Muscle of leg (tissue), 16 donors: ENCODE measurements at places on chromosomes 1 and 21. TPM values are rescaled to one million over a fixed set of nuclear protein-coding genes. Genes with fewer than 3 reads are reported as not detected.

DNA sequence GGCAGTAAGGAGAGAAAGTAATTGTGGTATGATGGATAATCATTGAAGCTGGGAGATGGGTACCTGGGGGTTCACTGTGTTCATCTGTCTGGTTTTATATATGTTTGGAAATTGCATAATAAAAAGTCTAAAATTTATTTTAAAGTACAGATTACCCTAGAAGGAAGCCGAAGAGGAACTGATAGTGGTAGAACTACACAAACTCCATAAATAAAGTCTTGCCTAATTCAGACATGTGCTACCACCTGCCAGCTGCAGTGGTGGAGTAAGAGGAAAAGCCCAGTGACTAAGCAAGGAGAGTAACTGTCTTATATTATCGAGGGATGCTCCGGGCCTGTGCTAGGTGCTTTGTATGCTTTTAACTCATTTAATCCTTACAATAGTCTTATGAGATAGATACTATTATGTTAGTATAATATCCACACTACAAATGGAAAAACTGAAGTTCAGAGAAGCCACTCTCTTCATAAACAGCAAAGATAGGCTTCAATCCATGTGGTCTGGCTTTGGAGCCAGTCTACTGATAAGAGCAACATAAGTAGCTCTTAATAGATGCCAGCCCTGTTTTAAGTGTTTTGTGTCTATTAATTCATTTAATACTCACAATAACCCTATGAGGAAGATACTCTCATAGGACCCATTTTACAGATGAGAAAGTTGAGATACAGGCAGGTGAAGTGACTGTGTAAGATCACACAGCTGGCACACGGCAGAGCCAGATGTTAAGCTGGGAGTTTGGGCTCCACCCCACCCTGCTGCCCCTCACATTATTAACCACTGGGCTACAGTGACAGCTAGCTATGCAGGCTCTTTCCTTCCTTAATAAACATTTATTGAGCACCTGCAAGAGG is 56.8 kb upstream of the HNRNPU start:
- DNase-seq = peak; percentile 50

DNA sequence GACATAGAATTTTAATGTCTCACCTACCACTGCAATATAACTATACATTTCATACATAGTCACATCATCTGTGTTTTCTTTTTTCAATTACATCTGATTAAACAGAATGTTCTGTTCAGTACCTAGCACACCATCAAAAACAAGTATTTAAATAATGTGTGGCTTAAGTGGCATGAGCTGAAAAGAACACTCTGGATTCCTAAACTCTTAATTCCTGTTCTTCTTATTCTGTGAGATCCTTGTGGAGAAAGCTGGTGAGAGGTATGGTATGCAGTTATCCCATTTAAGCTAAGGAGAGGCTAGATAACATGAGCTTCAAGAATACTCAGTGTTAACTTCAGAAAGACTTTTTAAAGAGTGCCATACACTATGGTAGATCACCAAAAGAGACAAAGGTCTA is 5.5 kb downstream of the TP53BP2 start:
- DNase-seq = no peak

NBPF11 gene
- total RNA-seq = 13.5 TPM

DNA sequence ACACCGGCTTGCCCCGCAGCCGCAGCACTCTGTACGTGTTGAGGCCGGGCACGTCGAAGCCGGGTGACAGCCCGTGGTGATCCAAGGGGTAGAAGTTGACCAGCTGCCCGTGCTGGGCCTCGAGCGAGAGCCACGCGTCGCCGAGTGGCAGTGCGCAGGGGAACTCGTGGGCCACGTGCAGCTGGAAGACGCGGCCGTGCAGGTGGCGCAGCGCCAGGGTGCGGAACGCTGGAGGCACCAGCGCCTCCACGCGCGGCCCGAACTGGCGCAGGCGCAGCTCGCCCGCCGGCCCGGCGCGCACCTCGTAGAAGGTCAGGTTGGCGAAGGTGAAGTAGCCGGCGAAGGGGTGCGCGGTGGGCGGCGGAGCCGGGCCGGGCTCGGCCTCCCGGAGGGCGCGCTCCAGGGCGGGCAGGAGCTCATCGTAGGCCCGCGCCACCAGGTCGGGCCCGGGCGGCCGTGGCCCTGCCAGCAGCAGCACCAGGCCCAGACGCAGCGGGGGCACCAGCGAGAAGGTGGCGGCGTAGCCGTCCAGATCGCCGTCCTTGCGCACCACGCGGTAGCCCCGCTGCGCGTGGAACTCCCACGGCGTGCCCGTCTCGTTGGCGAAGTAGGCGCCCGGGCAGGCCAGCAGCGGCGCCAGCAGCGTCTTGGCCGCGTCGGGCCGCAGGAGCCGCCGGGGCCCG is 19.5 kb downstream of the LACTBL1 start:
- no peak for DNase-seq

- DNase-seq = peak; percentile 87
These were observed 62.7 kb upstream of the LAPTM5 start for GRCh38 chr1:30820299-30820698.

DNA sequence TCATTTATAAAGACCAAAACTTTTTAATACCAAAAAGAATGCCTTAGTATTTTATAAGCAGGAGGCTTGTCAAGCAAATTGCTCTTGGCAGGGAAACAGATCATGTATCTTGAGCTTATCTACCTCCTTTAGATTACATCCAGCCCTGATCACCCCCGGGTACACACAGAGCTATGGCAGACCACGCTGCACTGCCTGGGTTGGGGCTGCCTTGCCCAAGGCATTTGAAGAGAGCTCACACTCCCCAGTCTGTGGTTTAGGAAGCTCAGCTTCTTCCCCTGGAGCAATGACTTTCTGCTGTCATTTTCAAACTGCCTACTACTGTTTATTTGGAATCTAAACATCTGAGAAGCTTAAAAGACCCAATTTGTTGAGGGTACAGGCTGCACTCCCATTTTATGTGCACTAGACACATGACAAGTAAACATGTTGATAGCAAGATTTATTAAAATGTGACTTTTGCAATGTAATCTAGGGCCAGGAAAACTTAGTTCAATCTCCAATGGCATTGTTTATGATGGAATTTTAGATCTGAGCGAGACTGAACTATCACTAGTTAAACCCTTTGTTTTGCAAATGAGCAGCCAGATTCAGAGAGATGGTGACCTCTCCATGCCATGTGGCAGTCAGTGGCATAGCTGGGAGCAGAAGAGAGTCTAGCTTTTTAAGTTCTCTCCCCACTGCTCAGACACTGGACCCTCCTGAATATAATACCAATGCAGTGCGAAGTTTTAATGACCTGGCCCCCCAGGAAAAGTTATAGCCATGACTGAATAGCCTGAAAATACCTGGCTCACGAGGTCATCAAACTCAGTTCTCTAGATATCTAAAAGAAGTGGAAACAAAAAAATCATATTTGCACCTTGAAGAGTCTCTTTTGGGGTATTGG is 214.9 kb downstream of the HLX start:
- DNase-seq = no peak

- DNase-seq = no peak
These were observed 46.5 kb downstream of the PKP1 start for GRCh38 chr1:201329801-201330200.

TENT5C gene
- total RNA-seq = 6.6 TPM

DNA sequence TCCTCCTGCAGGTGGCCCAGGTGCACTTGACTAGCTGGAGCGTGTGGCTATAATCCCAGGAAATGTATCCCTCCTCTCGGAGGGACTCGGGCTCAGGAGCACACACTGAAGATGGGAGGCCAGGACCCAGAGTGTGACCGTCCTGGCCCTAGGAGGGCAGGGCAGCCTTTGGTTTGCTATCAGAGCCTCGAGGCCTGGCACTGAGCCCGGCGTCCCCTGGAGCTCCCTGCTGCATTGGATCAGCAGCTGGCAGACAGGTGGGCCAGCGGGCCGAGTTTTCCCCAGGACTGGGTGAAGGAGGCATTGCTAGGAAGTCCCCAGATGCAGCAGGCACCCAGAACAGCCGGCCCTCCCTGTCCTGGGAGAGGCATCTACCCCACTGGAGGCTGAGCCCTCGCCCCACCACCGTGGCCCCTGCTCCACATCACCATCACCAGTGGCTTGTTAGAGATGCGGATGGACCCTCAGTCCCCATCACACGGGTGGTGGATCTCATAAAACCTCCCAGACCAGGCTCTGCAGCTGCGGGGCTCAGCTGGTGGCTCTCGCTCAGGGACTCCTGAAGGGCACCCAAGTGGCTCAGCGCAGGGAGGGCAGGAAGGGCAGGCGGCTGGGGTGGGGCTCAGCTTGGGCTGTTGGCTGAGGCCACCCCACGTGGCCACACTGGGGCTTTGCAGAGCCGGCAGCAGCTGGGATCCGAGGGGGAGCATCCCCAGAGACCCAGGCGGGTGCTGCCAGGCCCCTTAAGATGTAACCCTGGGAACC is 32.7 kb upstream of the POFUT2 start:
- no peak for DNase-seq

DNA sequence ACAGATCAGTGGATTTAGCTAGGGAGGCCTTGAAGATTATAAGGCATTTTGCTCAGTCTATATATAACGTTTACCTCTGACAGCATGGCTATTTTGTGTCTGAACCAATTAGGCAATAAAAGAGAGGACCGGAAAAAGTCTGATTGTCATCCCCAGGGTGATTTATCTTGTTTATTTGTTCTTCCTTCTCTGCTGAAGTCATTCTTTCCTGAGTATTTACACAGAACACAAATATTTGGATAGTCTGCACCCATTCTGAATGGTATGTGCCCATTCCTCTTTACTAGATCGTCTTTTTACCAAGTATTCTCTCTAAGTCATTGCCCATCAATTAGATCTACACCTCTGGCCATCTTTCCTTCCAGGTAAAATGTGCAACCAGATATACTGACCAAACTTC is 1602.9 kb downstream of the KCNT2 start:
- no peak for DNase-seq

- DNase-seq = no peak
These were observed 13.6 kb downstream of the C1orf52 start for GRCh38 chr1:85245891-85246290.

DNA sequence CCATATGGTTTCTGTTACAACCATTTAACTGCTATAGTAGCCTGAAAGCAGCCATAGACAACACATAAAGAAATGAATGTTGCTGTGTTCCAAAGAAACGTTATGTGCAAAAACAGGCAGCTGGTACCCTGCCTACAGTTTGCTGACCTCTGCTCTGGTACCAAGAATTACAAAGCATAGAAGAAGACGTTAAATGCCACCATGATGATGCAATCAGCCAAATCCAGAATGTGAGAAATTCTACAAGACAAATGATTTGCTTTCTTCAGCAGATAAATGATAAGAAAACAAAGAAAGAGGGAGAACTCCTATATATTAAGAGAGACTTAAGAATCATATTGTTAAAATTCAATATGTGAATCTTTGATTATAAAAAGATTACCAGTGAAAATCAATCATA is 97.8 kb upstream of the PDE4B start:
- DNase-seq = no peak

BSND gene
- not detected for total RNA-seq

GRCh38 chr21:36992671-36993070 is 13.8 kb upstream of the RIPPLY3 start:
- no peak for DNase-seq

GRCh38 chr1:199279067-199279466 is 640.2 kb downstream of the PTPRC start:
- no peak for DNase-seq

DNA sequence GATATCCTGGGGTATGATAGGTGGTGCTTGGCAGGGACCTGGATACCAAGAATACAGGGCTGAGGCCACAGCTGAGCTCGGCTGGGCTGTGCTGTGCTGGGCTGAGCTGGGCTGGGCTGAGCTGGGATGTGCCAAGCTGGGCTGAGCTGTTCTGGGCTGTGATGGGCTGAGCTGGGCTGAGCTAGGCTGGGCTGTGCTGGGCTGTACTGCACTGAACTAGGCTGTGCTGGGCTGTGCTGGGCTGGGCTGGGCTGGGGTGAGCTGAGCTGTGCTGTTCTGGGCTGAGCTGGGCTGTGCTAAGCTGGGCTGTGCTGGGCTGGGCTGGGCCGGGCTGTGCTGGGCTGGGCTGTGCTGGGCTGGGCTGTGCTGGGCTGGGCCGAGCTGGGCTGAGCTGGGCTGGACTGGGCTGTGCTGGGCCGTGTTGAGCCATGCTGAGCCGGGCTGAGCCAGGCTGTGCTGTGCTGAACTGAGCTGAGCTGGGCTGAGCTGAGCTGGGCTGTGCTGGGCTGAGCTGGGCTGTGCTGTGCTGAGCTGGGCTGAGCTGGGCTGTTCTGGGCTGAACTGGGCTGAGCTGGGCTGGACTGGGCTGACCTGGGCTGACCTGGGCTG is 94.7 kb upstream of the ACTRT2 start:
- no peak for DNase-seq

GRCh38 chr21:29676395-29676794 is 263.4 kb downstream of the GRIK1 start:
- DNase-seq = no peak

ADORA1 gene
- total RNA-seq = 2.0 TPM

DNA sequence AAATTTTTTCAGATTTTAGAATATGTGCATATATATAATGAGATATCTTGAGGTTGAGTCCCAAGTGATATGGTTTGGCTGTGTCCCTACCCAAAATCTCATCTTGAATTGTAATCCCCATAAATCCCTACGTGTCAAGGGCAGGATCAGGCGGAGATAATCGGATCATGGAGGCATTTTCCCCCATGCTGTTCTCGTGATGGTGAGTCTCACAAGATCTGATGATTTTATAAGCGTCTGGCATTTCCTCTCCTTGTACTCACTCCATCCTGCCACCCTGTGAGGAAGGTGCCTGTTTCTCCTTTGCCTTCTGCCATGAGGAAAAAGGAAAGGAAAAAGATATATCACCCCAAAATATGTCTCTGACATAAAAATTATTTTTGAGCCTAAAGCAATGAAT is 64.6 kb downstream of the TOR3A start:
- DNase-seq = no peak

- DNase-seq = no peak
These were observed 5.4 kb upstream of the KCNA3 start for GRCh38 chr1:110680036-110680735.

DNA sequence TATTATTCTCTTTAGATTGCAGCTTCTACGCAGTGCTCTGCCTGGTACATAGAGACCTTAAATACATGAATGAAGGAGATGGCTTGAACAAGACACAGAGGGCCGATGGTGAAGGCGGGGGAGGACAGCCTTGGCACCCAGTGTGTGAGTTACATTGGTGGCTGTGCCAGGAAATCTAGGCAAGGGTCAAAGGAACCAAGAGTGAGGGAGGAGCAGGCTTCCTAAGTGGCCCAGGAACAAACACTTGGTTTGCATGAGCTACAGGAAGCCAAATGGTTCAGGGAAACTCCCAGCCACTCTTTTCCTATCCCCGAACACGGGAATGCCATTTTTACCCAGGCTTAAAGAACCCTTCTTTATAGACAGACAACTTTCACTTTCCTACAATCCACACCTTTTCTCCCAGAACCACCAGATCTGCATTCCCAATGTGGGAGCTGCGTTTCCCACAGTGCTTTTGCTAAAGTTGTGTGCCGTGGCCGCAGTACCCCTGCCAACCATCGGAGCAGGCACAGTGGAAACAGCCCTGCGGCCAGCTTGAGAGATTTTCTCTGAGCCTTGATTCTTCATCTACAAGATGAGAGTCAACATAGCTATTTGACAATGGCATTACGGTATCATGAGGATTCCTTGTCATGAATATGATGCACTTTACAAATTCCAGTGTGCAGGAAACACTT is 3.5 kb upstream of the CLEC20A start:
- no peak for DNase-seq

MPL gene
- total RNA-seq = 0.09 TPM

GRCh38 chr1:89894210-89895201 is 73.7 kb downstream of the LRRC8D start:
- DNase-seq = peak; percentile 47
